ENCODE measurements at places on chromosomes 16 and 17.

DNA sequence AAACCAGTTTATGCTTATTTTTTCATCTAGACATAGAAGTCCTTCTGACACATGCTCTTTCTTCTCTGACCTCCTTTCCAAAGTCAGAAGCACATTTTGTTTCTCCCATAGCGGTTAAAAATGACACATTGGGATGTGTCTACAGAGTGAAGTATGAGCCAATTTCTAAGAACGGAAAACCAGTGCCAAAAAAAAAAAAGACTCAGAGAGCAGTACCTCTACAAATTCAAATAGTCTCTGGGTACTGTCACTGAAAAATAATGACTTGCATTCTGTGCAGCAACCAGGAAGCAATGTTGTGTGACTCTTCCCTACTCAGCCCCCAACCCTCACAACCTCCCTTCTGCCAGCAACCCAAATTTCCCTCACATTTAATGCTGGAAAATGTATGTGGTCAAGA lies 145.5 kb upstream of the PMFBP1 start:
- DNase-seq = peak; percentile 34

- no peak for DNase-seq
These were observed 23.6 kb downstream of the KSR1 start for GRCh38 chr17:27479838-27480237.

DNA sequence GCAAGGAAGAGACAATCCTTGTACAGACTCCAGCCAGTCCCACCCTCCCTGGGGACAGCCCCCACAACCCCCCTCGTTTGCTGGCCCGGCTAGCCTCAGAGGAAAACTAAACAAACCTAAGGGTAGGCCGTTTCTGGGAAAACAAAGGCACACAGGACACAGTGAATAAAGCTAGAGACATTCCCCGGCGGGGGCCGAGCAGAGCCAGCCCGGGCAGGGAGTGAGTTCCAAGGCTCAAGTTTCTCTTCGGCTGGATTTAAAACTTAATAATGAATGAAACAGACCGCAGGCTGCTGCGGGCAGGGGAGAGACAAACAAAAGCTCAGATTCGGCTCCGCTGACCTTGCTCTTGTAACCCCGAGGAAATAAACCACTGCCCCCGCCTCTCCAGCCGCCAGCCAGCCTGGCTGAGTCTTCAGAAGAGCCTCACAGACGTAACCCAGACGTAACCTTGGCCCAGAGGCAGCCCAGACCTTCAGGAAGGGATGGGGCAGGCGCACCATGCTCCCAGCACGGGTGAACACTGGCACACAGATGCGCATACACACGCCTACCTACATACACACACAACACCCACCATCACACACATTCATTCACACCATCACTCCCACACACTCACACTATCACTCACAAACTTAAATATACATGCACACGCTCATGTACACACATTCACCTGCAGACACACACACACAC lies 216.0 kb downstream of the ZNF423 start:
- DNase-seq = peak; percentile 77

GRCh38 chr17:82900741-82901140 lies 60.9 kb upstream of the ZNF750 start:
- DNase-seq = peak; percentile 32

GRCh38 chr17:58367461-58367860 lies 15.5 kb upstream of the SUPT4H1 start:
- no peak for DNase-seq

GRCh38 chr16:30893744-30894539 lies at the start of gene BCL7C:
TSS of gene BCL7C (minus strand) at chr16:30894077. CDS start at chr16:30893944, 133 bp downstream.
- peak; percentile 80 for DNase-seq

- no peak for DNase-seq
These were observed 12.9 kb downstream of the GJD3 start for GRCh38 chr17:40351359-40352236.

DNA sequence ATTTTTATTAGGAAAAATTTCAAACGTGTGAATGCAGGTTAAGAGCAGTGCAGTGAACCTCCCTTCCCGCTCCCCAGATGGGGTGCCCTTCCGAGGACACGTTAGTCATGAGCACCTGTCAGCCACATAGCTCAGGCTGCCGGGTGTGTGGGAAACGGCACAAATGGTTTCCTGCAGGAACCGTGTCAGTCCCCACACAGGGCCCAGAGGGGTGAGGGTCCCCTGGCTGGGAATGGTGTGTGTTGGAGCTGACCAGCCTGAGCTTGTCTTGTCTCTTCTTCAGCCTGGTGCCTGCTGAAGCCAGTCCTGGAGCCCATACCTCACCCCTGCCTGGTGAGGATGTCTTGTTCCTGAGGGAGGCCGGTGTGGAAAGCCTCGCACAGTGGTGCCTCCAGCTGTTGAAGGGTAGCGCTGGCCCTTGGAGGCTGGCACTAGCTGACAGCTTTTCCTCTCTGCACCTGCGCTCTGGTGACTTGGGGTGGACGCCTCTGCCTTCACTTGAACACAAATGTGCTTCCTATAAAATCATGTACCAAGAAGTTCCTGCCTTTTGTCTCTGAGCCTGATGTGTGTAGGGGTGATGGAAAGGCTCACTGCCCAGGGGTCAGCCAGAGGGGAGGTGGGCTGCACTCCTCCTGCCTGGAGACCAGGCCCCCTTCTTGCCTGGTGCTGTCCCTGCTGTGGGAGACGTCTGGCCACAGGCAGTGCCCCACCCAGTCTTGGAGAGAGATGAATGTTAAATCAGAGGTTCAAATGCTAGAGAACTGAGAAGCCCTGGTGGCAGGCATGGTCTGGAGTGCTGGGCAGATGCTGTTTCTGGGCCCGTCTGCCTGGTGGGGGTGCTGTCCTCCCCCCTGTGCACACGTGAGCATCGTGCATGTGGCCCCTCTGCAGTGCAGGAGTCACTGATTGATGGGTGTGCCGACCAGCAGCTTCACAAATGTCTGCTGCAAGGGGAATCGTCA lies 102.6 kb upstream of the ZNF750 start:
- no peak for DNase-seq

DNA sequence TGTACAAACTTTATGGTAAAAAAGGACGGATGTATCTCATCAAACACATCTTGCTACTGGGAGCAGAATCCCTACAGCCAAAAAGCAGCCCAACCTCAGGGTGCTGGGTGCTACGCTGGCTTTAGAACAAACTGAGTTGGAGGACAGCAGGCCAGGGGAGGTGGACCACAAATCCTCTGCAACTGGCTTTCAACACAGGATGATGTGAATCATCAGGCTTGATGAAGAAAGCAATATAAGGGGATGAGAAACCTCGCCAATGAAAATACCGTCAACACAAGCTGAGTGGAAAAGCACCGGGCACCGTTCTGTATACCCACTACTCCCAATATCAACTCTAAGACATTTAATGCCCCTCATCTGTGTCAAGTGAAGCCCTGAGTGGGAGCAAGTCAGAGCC lies 14.3 kb downstream of the HBQ1 start:
- DNase-seq = peak; percentile 29

DNA sequence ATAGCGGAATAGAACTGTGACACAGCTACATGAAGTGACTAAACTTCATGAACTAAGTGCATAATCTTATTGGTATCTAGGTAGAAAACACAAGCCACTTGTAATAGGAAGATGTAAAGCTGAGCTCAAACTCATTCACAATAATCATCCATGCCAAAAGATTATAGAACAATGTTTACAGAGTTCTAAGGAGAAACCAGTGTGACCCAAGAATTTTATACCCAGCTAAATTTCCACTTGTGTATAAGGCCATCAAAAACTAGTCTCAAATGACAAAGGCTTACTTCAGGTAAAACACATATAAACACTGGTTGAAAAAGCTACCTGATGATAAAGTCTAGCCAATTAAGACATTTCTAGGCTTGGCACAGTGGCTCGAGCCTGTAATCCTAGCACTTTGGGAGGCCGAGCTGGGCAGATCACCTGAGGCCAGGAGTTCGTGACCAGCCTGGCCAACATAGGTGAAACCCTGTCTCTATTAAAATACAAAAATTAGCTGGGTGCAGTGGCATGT lies 16.9 kb upstream of the CPD start:
- DNase-seq = no peak

GRCh38 chr16:57132470-57132869 lies 40.1 kb downstream of the CPNE2 start:
- no peak for DNase-seq

- no peak for DNase-seq
These were observed 81.0 kb upstream of the MYOCD start for GRCh38 chr17:12584727-12585126.

DNA sequence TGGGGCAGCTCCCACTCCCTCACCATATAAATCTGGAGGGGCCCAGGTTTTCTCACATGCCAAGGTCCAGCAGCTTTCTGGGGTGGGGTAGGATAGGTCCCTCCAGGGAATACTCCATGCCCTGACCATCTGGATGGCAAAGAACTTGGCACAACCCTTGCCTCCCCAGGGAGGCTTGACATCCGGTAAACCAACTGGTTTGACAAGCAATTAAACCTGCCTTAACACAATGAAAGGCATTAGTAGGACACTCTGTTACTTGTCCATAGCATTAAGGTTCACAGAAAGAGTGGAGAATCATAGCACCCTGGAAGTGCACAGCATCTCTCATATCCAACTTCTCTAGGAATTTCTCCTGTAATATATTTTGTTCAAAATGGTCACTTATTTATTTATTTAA lies 63.9 kb upstream of the MAF start:
- DNase-seq = no peak

DNA sequence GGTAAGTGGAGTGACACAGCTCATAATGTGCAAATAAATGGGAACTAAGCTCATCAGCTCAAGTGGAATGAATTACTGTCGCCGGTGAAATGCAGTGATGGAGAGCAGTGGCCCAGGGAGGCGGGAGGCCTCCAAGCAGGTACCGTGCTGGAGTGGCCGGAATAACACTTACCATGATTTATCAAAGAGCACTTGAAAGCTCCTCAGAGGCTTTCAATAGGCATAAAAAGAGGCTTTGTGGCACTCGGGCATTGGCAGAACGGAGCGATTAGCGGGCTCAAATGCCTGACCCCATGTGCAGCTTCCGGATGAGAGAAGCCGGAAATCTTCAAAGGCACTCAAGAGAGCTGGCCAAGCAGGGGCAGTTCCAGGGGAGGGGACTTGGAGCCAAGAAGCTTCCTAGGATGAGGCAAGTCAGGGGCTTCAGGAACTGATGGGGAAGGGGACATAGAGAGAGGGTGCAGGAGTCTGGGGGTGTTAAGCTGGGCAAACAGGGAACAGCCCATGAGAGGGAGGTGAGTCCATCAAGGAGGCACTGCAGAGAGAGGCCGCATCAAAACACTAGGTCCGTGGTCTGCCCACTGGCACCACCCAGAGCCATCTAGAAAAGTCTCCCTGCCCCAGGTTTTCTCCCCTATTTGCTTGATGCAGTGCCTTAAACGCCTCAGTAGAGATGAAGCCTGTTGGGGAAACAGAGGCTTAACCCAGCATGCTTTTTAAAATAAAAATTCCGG lies 144.0 kb upstream of the IRX6 start:
- no peak for DNase-seq

- DNase-seq = peak; percentile 0
These were observed 71.8 kb downstream of the IRF8 start for GRCh38 chr16:85970738-85971137.

DNA sequence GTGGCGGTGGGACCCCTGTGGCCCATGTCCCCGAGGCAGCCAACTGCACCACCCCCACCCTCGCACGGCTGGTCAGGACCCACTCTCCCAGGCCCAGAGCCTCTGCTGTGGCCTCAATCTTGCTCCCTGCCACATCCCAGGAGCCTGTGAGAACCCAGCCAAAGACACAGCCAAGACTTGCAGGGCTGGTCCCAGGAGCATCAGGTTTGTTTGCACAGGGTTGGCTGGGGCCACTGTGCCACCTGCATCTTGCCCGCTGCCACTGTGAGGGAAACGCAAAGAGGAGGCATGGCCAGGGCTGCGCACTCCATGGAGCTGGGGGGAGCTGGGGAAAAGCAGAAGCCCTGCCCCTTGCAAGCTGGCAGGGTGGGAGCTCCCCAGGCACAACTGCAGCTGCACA lies 92.5 kb downstream of the SSH2 start:
- DNase-seq = no peak

- DNase-seq = no peak
These were observed 160.7 kb downstream of the IRX5 start for GRCh38 chr16:55091213-55091870.

- no peak for DNase-seq
These were observed 112.4 kb downstream of the DNAH3 start for GRCh38 chr16:21038197-21038596.

GRCh38 chr17:7035591-7036368 lies at the start of gene SLC16A13:
TSS of gene SLC16A13 (plus strand) at chr17:7036015. CDS start at chr17:7036383, 368 bp downstream.
- peak; percentile 94 for DNase-seq

DNA sequence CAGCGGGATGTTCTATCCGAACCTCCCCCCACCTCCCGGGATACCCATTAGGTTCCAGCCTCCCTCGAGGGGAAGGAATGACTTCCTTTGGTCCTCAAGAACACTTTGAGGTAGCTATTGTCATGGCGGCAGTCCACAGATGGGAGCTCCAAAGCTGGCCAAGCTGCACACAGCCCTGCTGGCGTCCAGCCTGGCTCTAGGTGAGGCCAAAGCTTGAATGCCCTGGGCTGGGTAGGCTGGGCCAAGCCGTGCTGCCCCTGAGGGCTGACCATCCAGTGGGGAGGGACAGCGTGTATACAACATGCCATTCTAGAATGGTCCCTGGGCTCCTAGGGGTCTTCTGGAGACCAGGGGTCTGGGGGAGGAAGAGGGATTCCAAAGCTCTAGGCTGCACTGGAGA lies 43.5 kb downstream of the PEMT start:
- no peak for DNase-seq

GRCh38 chr17:2990396-2990795 lies 73.0 kb downstream of the OR1D5 start:
- no peak for DNase-seq

GRCh38 chr16:17448640-17449638 lies 21.8 kb downstream of the XYLT1 start:
- no peak for DNase-seq

DNA sequence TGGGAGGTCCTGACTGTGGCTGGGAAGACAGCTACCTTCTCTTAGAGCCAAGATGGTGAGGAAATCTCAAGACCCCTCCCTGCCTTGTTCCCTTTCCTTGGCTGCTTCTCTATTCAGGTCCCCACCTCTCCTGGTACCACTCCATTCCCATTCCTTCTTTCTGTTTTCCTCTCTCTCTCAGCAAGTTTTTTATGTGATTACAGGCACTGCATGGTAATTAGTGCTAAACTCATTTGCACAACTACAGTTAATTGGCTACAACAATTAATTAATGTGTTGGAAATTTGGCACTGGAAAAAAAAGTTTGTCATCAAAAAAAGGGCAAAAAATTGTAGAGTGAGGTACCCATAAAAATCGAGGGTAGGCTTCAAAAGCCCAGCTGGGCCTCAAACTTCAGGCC lies 45.3 kb downstream of the NEUROD2 start:
- no peak for DNase-seq
